Stimulated activated CD4-positive, alpha-beta T cell treated with anti-CD3 and anti-CD28 coated beads, Interleukin-1b, Interleukin-23, amount 100 ng/mL, for 1 hour (primary cell): ENCODE measurements at places on chromosomes 3 and 15.

- no peak for DNase-seq
Measured at GRCh38 chr3:170751083-170751898, 118.7 kb downstream of the RPL22L1 start.

DNA sequence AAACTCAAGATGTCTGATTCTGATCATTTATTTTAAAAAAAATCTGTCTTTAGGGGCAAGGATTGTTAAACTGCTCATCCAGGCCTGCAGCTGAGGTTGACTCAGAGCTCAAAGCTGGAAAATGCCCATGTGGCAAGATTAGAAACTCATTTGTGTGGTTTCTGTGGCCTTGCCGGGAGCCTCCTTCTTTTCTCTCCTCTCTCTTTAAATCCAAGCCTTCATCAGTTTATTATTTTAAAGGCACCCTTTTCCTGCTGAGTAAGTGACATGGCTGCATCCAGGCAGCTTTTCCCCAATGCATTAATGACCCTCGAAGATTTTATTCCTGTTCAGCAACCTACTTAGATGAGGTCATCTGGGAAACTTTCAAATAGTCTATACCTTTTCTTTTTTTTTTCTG is 221.3 kb upstream of the CDIN1 start:
- DNase-seq = no peak

DNA sequence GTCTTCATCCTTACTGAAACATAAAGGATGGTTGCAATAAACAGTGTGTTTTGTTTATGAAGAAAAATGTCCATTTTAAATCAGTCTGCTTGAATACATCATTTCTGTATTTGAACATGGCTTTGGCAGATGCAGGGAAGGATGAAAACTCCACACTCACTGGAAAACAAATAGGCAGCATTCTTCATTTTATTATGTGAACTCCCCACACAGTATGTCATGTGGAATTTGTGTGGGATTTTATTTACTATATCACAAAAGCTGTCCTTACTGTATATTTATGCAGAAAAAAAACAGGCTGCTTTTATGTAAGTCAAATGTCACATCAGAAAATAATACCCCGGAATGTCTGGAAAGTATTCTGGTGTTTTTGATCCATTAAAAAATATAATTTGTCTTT is 44.1 kb upstream of the TJP1 start:
- no peak for DNase-seq

- no peak for DNase-seq
Measured at GRCh38 chr3:144034715-144035290, 63.2 kb downstream of the DIPK2A start.

- DNase-seq = no peak
Measured at GRCh38 chr15:51401872-51402517, 60.5 kb downstream of the GLDN start.

GRCh38 chr3:119359476-119360326 is 65.5 kb downstream of the ARHGAP31 start:
- DNase-seq = no peak

DNA sequence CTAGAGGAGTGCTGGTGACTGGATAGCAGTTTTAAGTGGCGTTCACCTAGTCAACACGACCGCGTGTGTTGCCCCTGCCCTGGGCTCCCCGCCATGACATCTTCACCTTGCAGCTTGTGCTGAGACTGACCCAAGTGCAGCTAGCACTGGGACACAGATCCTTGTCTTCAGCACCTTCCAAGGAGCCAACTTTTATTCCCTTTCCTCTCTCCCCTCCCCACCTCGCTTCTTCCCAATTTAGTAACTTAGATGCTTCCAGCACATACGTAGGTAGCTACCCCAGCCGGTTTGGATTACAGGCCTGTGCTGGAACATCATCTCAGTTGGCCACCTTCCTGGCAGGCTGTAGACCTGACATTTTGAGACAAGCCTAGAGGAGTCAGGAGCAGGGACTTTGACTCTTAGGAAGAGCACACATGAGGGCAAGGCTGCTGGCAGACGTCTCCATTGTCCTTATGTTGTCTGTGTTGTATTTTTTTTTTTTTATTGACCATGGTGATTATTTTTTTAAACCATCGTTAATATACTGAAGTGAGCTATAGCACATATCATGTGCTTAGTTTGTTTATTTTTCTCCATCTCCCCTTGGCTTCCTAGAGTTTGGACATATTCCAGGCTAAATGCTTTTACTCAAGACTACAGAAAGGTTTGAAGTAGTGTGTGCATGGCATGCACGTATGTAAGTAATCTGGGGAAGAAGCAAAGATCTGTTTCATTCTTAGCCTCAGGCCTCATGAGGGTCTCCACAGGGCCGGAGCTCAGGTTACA is 61.1 kb downstream of the AAGAB start:
- no peak for DNase-seq

- DNase-seq = no peak
Measured at GRCh38 chr3:14373753-14374376, 28.5 kb upstream of the SLC6A6 start.

- DNase-seq = no peak
Measured at GRCh38 chr3:31495971-31496665, 36.6 kb upstream of the STT3B start.

- no peak for DNase-seq
Measured at GRCh38 chr3:72116226-72116625, 331.3 kb upstream of the PROK2 start.

GRCh38 chr3:38169027-38169317 is 3.6 kb downstream of the OXSR1 start:
- DNase-seq = no peak

DNA sequence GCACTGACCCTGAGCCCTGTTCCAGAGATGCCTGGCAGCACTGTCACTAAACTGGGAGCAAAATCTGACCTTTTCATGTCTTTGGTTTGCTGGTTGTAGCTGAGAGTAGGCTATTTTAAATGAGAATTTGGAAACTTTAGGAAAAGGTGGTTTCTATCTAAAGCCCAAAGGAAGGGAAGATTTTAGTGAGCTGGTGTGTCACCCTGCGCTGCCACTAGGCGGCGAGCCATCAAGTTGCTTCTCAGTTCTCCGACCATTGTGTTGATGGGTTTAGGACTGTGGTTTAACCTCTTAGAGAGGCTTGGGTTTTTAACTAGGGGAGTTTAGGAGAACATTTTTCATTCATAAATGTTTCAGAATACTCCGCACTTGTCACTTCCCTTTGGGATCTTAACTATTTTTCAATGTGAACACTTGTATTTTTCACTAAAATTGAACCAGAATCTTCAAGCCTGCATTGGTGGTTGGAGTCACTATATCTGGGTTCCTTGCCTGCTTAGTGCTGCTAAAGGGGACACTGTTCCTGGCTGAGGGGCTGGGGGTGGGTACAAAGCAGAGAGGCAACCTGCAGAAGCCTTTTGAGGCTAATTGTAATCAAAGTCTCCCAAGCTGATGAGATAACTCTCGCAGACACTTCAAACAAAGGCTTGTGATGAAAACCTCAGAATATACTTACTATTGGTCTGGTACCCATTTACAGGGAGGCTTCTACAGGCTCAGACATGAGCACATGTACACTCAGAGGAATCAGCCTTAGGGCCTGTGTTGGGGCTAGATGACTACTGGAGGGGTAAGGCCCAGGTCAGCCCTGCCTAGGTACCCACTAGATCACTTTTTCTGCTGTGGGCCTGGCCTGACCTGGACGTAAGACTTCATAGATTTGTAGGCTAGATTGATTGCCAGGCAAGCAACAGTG is 16.8 kb downstream of the EXOSC7 start:
- no peak for DNase-seq

DNA sequence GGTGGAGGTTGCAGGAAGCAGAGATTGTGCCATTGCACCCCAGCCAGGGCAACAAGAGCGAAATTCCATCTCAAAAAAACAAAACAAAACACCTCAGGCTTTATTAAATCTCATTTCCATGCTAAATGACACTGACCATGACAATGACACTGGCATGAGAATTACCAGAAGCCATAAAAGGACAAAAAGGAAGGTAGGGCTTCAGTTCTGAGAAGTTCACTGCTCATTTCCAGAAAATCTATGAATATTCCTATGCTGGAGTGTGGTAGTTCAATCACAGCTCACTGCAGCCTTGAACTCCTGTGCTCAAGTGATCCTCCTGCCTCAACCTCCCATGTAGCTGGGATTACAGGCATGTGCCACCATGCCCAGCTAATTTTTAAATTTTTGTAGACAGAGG is 44.7 kb downstream of the PCNP start:
- DNase-seq = no peak

GRCh38 chr15:40747685-40748631 is 7.1 kb downstream of the RMDN3 start:
- no peak for DNase-seq

- no peak for DNase-seq
Measured at GRCh38 chr3:172101107-172101506, 61.7 kb downstream of the FNDC3B start.

DNA sequence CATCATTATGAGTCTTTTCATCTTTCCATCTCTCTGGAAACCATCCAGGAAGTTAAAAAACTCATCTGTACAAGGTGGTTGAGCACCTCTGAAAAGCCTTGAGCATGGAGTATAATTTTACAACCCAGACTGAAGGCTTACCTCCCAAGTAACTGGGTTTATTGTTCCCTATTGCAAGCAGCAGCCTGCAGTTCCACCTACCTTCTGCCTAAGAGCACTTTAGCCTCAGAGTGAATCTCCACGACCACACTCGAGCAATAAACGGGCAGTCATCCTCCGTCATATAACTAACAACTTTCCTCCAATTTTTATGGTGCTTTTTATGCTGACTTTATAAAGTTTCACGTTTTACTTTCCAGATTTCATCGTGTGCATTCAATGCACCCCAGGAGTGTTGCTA is 32.8 kb downstream of the OSBPL10 start:
- DNase-seq = no peak

GRCh38 chr3:10142707-10143560 is 1.4 kb downstream of the VHL start:
- no peak for DNase-seq

- DNase-seq = no peak
Measured at GRCh38 chr3:1087066-1087560, 5.7 kb upstream of the CNTN6 start.

- DNase-seq = no peak
Measured at GRCh38 chr3:150278195-150278594, 129.9 kb upstream of the TSC22D2 start.

GRCh38 chr3:135636596-135636995 is 328.9 kb upstream of the PPP2R3A start:
- no peak for DNase-seq

DNA sequence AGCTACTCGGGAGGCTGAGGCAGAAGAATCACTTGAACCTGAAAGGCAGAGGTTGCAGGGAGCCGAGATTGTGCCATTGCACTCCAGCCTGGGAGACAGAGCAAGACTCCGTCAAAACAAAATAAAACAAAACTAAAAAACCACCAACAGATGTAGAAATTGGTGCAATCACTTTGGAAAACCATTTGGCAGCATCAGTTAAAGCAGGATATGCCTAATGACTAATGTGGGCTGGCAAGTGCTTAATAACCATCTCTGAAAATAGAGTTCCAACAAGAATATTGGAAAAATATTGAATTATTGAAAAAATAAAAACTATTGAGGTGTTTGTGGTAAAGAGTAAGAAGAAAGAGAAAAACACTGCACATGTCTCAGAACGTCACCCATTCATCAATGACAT is 16.1 kb upstream of the RTP3 start:
- DNase-seq = no peak

DNA sequence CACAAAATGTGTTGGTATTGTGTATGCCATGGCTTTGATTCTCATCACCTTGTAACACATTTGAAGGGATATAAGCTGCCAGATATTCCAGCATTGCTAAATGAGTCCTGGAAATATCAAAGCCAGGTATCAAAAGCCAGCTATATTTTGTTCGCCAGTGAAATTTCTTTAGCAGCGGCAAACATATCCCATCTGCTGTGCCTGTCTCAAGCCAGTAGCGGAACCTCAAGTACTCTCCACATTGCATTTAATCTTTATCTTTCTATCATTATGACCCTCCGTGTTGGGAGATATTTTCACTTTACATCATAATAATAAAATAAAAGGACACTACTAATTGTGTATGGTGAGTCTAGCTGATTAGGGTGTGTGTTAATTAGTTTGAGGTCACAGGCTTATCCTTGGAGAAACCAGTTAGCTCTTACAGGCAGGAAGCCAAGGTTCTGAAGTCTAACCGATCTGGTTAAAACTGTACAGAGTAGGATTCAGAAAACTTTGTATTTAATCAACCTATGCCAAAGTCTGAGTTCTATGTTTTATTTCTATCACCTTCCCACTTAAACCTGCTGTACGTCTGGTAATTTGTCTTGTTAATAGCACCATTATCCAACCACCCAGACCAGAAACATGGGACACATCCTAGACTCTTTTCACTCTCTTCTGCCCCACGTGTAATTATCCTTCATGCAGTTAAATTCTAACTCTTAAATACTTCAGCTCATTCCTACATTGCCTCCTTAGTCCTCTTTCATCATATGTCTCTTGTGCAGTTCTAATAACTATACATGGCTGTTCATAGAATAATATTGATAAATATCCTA is 14.5 kb downstream of the TIPARP start:
- no peak for DNase-seq

DNA sequence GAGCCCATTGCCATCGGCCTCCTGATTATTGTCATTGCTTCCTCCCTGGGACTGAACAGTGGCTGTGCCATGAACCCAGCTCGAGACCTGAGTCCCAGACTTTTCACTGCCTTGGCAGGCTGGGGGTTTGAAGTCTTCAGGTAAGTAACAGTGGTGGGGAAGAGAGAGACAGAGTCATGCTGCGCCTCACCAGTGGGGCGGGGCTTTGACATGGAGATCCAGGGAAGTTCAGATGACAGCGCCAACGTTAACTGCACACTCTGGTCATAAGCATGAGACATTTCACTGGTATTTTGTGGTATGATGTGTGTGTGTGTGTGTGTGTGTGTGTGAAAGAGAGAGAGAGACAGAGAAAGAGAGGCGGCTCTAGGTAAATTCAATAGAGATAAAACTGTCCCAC is 41.0 kb downstream of the AQP9 start:
- no peak for DNase-seq

- no peak for DNase-seq
Measured at GRCh38 chr3:54630101-54630623, 297.7 kb downstream of the LRTM1 start.

DNA sequence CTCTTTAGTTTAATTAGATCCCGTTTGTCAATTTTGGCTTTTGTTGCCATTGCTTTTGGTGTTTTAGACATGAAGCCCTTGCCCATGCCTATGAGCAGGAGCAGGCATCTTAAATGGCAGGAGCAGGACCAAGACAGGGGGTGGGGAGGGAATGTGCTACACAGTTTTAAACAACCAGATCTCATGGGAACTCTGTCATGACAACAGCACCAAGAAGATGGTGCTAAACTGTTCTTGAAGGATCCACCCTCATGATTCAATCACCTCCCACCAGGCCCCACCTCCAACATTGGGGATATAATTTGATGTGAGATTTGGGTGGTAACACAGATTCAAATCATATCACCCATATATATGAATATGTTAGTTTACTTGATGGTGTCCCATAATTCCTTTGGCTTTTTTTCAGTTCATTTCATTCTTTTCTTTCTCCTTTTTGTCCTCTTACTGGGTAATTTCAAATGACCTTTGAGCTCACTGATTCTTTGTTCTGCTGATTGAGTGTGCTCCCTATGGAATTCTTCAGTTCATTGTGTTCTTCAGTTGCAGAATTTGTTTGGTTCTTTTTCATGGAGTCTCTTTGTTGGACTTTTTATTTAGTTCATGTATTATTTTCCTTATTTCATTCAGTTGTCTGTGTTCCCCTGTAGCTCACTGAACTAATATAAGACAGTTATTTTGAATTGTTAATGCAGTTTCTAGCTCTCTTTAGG is 62.6 kb downstream of the DOCK3 start:
- DNase-seq = no peak

- no peak for DNase-seq
Measured at GRCh38 chr3:3783696-3784095, 15.5 kb upstream of the LRRN1 start.
